ENCODE measurements at places on chromosomes 16 and 17.

DNA sequence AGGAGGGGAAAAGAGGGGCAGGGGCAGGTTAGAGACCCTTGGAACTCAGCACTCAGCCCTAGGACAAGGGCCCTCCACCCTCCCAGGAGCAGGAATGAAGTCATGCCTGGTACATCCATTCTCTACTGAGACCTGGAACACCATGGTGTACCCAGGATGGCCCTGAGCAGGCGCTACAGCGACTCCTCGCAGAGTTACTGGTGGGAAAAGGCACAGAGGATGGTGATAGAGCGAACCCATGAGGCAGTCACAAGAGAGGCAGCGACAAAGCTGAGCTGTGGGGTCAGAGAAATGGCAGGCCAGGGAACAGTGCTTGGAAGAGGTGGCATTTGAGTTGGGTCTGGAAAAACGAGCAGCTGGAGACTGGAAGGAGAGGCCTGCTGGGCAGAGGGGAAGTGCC is 37.5 kb downstream of the SRCIN1 start:
- no peak for DNase-seq

DNA sequence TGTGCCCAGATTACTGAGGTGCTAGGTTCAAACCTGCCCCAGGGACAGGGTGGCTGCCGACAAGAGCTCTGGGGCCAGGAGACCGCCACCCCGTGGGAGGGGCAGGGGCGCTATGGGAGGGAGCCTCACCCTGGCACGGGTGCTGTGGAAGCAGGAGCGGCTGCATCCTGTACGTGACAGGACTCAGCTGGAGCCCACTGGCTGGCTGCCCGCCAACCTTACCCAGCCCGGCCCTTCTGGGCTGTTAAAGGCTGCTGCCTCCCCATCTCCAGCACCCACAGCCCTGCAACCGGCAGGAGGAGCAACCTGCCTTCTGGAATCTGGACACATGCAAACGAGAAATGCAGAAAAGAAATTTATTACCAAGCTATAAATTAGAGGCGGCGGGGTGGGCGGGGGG is 11.2 kb downstream of the PAM16 start:
- no peak for DNase-seq

DNA sequence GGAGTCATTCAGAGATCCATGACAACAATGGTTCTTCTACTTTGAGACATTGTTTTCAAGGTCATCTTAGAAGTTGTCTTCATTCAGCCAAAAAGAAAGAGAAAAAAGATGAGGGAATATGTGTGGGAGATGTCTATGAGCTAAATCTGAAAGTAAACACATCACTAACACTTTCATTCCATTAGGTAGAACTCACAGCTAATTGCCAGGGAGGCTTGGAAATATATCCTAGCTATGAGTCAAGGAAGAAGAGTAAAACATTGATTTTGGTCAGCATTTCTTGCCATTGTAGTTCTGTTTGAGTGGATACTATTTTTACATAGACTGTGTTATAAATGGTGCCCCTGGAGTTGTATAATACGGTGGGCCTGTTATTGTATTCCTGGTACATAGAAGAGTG is 316.4 kb upstream of the MYOCD start:
- no peak for DNase-seq

DNA sequence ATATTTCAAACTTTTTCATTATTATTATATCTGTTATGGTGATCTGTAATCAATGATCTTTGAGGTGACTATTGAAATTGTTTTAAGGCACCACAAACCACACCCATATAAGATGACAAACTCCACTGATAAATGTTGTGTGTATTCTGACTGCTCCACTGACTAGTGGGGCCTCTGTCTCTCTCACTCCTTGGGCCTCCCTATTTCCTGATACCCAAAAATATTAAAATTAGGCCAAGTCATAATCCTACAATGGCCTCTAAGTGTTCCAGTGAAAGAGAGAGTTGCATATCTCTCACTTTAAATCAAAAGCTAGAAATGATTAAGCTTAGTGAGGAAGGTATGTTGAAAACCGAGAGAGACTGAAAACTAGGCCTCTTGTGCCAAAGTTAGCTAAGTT is 23.4 kb downstream of the CYLD start:
- no peak for DNase-seq

DNA sequence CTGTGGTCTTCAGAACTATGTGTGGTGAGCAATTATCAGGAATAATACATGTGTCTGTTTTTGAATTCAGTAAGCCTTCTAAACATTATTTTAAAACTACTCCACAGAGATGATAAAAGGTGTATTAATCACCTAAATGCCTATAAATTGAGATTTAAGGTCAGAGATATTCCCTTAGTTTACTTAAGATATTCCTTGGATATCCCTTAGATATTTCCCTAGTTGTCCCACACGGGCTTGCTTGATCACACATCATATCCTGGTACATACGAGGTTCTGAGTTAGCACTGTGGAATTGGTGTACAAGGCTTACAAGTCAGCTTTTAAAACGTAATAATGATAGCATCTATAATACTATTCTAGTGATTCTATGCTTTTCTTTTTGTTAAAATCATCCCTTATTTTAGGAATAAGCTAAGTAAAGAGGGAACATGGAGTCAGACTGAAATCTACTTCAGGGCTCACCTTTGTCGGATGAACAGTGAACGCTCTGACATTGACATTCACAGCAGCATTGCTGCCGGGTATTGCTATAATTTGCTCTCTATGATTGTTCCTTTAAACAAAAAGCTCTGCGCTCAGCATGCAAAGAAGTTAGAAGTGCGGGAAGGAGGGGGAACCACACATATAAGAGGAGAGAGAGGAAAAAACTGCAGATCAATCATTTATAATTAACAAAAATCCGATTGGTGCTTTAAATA is 136.5 kb downstream of the SKAP1 start:
- no peak for DNase-seq

DNA sequence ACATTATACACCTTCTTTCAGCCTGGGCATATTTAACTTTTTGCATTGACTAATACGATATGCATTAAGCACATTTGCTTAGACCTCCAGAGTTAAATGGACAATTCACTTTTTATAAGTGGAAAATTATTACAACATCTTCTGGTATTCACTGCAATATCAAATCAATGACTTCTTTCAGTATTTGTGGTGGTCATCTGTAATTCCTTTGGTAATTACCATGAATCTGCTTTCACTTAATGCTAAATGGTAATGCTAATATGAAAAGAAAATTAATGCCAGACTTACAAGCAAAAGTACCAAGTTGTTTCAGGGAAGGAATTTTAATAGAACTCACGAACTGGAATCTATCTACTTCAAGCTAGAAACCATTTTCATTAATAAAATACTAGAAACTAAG is 6.4 kb downstream of the GPATCH8 start:
- DNase-seq: no peak

GRCh38 chr16:66673691-66674090 is 22.9 kb downstream of the CMTM4 start:
- no peak for DNase-seq

- no peak for DNase-seq
Measured at GRCh38 chr17:6679241-6679640, 27.7 kb downstream of the C17orf100 start.

DNA sequence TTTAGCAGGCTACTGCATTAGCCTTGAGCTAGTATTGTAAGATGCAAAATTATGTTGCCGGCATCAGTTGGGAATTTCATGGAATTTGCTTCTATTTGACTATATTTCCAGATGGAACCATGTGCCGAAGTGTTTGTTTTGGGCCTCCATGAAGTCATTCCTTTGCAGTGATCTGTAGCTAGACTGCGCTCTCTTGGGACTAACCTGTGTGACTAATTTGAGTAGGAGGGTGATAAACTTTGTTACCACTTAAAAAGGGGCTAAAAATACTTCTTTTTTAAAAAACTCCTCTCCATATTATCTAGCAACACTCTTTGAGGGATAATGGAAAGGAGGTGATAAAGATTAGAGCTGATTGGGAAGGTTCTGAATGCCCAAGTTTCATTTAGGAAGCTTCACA is 166.8 kb upstream of the TBX2 start:
- DNase-seq: no peak

GRCh38 chr17:8056232-8056975 is 17.5 kb downstream of the ALOX15B start:
- DNase-seq: no peak

DNA sequence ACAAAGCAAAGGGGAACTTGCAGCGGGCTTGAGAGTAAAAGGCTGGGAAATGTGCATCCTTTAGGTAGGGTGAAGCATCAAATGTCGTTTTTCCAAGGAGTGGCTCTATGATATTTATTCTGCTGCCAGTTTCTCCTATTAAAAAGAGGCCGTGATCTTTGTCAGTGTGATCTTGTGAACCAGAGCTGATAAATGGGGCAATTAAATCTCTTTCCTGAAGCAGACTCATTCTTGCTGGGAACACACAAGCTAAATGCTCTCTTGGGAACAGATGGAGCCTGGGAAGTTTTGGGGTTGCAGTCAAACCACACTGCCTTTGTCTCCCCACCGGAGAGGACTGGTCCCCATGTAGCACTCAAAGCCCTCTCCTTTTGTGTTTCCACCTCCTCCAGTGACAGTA is 408.9 kb downstream of the GRIN2A start:
- no peak for DNase-seq

- DNase-seq: no peak
Measured at GRCh38 chr17:2084036-2084765, 29.3 kb downstream of the HIC1 start.

DNA sequence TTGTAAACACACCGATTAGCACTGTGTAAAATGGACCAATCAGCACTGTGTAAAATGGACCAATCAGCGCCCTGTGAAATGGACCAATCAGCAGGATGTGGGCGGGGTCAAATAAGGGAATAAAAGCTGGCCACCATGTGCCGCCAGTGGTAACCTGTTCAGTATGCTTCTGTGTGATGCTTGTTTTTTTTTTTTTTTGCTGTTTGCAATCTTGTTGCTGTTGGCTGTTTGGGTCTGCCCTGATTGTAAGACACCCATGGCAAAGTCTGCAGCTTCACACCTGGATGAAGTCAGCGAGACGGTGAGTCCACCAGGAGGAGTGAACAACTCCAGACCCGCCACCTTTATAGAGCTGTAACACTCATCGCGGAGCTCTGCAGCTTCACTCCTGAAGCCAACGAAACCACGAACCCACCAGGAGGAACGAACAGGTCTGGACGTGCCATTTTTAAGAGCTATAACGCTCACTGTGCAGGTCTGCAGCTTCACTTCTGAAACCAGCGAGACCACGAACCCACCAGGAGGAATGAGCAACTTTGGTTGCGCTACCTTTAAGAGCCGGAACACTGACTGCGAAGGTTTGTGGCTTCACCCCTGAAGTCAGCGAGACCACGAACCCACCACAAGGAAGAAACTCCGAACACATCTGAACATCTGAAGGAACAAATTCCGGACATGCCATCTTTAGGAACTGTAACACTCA is 85.0 kb upstream of the MED9 start:
- DNase-seq: no peak

DNA sequence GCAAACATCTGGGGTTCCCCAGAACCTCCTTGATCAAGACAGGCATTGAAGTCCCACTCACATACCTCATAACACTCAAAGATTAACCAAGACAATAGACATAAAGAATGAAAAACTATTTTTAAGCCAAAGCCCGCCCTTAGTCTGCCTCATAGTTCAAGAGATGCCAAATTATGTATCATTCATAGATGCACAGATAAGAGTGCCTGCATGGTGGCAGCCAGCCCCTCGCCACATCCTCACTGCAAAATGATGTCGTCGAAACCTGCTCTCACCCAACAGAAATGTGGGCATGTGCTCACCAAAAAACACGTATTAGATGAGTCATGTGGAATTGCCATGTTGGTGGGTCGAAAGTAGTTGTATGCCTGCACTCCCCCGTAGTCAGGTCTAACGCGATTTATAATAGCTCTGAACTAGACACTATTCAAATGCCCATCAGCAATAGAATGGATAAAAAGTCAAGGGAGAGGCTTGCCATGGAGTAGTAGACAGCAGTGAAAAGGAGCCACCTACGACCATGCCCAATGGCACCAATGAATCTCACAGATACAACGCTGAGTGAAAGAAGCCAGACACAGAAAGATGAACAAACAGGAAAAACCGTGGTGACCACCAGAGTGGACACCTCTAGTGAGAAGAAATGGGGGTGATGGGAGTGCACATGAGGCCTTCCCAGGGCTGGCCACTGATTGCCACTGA is 64.8 kb downstream of the C16orf95 start:
- DNase-seq: no peak

- no peak for DNase-seq
Measured at GRCh38 chr17:17827826-17828621, 8.8 kb downstream of the SREBF1 start.

DNA sequence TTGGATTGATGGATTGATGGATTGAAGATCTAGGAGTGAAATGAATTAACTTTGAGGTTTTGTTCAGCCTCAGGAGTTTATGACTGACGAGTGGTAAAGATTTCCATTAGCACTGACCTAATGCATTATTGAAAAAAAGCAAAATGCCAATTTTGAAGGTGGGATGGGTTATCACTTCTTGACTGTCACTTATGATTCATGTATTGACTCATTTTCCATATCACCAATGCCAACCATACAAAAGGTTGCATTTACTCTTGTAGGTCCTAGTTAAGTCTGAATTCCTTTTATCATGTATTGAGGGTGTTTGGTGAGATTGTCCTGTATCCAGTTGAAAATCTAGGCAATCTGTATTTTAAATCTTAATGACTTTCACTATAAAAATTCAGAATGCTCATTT is 57.6 kb downstream of the KNOP1 start:
- no peak for DNase-seq

DNA sequence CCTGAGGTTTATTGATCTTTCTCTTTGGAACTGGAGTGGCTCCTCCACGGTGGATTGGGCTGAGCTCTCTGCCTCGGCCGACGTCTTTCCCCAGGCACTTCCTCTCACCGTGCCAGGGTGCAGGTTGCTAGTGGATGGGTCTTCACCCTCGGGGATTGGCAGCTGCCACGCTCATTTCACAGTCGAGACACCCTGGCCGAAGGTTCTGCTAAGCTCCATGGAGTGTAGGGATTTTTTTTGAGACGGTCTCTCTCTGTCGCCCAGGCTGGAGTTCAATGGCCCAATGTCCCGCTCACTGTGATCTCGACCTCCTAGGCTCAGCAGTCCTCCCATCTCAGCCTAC is 280.8 kb downstream of the SEC14L1 start:
- no peak for DNase-seq

DNA sequence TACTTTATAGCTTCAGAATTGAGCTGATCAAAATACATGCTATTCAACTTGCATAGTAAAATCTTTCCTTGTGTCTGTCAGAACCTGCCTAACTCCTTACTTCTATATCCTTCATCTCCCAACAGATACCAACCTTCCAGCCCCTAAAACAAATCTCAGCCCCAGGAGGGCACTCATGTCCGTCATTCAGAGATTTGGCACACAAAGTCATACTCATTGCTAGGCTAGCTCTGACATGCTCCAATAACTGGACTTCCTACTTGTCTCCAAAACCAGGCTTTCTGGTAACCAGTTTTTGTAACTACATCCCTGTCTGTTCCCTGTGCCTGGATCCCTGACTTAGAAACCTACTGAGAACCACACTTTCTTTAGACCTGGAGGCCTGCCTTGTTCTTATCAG is 37.5 kb upstream of the DHX40 start:
- DNase-seq: no peak

- DNase-seq: peak; percentile 97
Measured at GRCh38 chr17:58631523-58632323, 60.1 kb downstream of the TEX14 start.
